ENCODE measurements at places on chromosomes 2 and 18.
A peak's percentile ranks its signal among the peaks of the same experiment; 100 is the strongest.

DNA sequence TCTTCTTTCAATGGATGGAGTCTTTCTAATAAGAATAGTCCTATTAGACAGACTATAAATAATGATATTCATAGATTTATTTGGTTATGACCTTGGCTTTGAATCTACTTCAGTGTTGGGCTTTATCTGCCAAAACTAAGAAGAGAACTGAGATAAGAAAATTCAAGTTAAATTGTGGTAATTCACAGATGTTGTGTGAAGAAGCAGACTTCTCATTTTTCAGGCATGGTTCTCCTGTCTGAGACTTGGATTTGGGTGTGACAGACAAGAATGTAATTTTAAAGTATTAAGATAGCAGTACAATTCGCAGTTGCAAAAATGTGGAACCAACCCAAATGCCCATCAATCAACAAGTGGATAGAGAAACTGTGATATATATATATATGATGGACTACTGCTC is 124.7 kb downstream of the QPCT start:
- no peak for DNase-seq

DNA sequence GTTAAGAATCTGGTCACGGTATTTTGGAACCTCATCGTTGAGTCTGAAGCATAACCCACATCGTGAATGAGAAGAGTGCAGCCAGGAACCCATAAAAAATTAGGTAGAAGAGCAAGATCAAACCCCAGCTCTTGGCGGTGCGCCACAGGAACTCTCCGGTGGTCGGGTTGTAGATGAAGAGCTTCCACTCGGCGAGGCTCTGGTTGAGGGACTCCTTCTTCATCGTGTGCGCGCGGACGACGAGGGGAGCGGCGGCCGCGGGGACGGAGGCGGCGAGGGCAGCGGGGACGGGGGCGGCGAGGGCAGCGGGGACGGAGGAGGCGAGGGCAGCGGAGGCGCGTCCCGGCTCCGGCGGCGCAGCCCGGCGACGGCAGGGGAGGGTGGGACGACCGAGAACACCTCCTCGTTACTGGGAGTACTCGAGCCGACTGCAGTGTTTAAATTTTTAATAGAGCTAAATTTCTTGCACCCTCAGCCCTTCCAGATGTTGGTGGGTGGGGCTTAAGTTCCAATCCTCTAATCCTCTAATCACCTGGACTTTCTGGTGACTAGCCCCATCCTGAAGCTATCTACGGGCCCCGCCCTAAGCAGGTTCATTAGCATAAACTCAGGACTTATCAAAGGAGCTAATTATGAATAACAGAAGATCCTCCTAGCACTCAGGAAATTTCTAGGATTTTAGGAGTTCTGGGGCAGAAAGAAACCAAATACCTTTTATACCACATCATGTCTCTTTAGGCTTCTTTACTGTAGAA is 20.4 kb upstream of the PAPOLG start:
- DNase-seq = no peak

GRCh38 chr2:227503433-227504406 is 31.8 kb downstream of the AGFG1 start:
- peak; percentile 84 for DNase-seq

GRCh38 chr2:85987266-85988174 is 98.7 kb upstream of the ST3GAL5 start:
- no peak for DNase-seq

GRCh38 chr2:195633573-195633870 is 23.5 kb upstream of the SLC39A10 start:
- no peak for DNase-seq

DNA sequence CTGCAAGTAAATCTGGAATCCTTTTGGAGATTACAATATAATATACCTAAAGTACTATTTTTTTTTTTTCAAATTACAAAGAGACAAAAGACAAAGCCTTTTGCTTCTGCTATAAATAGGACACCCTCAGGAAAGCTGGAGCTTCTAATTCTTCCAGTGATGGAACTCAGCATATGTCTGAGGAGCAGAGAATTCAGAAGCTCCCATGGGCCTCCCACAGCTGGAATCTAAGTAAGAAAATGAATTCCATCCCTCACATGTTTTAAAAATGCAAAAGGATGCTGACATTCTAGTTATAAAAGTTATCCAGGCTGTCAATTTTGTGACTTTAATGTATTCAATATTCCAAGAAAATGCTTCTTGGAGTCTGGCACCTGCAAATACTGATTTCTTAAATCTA is 571.3 kb upstream of the LRRTM4 start:
- no peak for DNase-seq

- DNase-seq = no peak
These were observed 2.8 kb downstream of the HDAC4 start for GRCh38 chr2:239397931-239398471.

- DNase-seq = no peak
These were observed at the start of gene NCK2 for GRCh38 chr2:105744909-105745853. TSS of gene NCK2 (plus strand) at chr2:105744912. CDS start at chr2:105855064, 110,152 bp downstream.

DNA sequence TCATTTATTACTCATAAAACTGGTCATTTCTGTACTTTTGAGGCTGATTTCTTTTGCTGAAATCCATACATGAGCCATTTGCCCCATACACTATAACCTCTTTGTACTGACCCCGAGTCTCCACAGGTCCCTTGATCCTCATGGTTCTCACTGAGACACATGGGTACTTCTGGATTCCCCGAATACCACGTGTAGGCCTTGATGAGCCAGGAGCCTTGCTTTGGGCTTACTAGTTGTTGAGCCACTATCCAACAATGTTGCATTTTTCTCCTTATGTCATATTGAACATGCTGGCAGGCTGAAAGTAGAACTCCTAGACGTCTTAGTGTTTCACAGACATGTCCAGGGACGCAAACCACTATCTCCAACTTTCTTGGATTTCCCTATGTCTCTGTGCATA is 2.4 kb upstream of the FBXO11 start:
- no peak for DNase-seq

- peak; percentile 30 for DNase-seq
These were observed 441.4 kb downstream of the SLC4A3 start for GRCh38 chr2:220068846-220069245.

DNA sequence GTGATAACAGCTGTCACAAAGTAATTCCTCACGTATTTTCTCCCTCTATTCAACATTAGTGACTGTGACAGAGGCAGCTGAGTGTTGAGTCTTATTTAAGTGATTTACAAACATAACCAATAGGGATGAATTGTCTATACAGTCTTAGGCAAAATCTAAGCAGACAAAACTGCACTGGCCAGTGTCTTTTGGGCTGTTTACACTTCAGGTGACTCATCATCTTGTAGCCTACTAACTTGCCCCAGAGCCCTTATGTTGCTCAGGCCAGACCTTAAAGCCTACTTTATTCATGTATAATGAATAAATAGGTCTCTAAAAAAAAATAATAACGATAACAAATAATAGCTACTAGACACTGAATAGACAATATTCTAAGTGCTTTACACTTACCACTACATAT is 17.2 kb downstream of the THOC1 start:
- DNase-seq = peak; percentile 54

DNA sequence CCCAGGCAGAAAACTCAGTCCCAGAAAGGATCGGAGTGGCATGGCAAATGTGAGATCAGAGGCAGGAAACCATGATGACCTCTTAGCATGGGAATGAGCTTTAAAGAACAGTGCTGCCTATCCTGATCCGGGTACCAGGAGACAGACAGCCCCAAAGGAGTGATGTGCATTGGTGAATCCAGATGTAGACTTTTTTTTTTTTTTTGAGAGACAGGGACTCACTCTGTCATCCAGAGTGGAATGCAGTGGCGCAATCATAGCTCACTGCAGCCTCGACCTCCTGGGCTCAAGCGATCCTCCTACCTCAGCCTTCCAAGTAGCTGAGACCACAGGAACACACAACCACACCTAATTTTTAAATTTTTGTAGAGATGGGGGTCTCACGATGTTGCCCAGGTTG is 122.7 kb downstream of the VAPA start:
- DNase-seq = peak; percentile 26

GRCh38 chr18:64699081-64699480 is 550.2 kb upstream of the LINC00305 start:
- DNase-seq = no peak

DNA sequence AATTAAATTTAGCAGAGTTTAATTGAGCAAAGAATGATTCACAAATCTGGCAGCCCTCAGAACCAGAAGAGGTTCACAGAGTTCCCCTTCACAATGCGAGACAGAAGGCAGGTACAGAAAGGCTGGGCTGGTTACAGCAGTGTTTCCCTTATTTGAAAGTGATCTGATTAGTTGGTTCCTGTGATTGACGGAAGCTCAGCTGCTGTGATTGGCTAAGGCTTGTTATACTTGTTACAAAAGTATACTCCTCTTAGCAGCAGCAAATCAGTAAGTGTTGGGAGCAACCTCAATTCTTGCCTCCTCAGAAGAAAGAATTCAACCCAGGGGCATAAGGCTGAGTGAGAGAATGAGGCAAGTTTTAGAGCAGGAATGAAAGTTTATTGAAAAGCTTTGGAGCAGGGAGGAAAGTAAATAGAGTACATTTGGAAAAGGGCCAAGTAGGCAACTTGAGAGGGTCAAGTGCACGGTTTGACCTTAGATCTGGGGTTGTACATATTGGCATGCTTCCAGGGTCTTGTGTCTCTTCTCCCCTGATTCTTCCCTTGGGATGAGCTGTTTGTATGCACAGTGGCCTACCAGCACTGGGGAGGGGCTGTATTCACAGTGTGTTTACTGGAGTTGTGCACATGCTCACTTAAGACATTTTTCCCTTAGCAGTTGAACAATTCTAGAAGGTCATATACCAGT is 431.8 kb upstream of the RAB12 start:
- peak; percentile 38 for DNase-seq

DNA sequence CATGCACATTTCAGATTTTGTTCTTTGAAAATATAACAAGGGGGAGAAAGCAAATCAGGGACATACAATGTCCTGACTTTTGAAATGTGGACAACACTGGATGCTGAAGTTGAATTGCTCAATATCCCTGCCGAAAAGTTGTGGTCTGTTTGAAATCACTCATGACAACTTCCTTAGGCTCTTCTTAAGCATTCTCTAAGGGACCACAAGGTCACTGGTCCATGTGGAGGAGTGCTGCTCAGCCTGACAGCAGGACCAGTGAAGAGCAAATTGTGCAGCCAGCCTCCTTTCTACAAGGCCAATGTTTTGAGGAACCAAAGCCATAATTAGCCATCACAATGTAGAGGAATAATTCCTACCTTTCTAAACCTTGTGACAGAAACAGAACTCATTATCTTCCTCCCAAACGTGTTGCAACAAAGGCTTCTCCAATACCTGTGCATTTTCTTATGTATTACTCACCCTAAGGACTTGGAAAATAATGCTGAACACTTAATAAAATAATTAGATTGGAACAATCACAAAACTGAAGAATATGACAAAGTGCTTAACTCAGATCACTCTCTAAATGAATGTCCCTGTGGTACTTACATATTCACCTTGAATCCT is 1477.6 kb upstream of the NXPH2 start:
- DNase-seq = peak; percentile 16

- peak; percentile 32 for DNase-seq
These were observed 163.7 kb downstream of the LTBP1 start for GRCh38 chr2:33110461-33110860.

- DNase-seq = peak; percentile 94
These were observed 3.9 kb upstream of the SPRED2 start for GRCh38 chr2:65436169-65436823.

GRCh38 chr18:13397504-13398163 is 179.1 kb downstream of the LDLRAD4 start:
- DNase-seq = no peak

DNA sequence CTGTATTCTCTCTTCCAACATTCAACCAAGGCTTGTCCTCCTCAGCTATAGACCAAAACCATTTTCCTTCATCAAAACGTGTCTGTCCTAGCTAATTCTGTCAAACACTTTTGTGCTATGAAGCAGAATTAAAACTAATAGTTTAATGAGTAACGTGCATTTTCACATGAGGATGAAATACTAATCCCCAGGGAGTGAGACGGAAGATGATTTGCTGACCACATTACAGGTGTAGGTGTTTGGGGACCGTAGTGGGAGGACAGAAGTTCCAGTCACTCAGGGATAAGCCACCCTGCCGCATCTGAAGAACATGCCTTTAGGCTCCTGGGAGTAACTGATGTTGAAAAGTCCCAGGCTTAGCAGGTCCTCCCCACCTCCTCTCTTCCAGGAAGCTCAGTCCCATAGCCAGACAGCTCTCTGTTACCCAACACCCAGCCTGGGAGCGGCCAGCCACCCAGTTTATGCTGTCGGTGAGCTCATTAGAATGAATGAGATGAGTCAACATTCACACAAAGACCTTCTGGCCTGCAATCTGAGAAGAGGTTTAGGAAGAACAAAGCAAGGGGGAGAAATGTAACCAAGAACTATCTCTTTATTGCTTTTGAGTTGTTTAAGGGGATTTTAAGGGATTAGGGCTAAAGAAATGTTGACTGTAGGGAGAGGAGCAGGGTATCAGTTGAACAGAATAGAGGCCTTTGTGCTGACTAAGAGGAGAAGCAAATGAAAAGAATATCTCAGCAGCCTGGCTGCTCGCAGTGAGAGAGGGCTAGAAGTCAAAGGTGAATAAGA is 122.5 kb downstream of the FOXI3 start:
- peak; percentile 2 for DNase-seq

GRCh38 chr2:158664987-158665386 is 130.1 kb upstream of the DAPL1 start:
- DNase-seq = peak; percentile 49

DNA sequence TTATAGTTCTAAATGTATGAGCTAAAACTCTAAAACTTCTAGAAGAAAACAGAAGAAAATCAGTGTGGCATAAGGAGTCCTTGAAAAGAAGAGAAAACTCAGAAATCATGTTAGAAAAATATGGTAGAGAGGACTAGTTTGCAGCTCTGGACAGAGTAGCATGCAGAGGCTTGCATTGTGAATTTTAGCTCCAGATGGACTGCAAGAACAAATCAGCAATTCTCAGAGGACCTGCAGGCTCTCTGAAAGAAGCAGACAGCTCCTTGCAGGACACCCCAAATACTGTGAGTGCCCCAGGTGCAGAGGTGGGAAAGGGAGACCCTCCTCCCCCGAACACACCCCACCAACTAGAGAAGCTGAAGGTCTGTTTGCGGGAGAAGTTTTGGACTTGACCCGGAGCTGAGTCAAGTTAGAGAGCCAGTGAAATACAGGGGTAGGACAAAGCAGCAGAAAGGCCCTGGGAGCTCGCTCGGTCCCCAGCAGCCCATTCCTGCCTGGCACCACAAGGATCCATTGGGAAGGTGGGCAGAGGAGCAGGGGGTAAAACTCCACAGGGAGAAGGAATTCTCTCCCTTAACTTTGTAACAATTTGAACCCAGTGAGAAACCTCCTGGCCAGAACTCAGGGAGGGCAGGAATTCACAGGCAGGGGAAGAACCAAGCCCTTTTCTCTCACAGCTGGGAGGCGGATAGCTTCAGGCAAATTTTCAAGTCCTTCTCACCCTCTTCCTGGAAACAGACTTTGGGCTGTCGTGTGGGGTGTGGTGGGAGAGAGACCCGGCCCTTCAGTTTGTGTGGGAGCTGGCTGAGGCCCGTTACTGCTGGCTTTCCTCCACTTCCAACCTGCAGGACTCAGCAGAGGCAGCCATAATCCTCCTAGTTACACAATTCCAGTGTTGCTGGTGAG is 216.2 kb upstream of the SLC35G4 start:
- no peak for DNase-seq
